ENCODE measurements at places on chromosomes 4 and X. TPM values are rescaled to one million over a fixed set of nuclear protein-coding genes. Genes with fewer than 3 reads are reported as not detected.

DNA sequence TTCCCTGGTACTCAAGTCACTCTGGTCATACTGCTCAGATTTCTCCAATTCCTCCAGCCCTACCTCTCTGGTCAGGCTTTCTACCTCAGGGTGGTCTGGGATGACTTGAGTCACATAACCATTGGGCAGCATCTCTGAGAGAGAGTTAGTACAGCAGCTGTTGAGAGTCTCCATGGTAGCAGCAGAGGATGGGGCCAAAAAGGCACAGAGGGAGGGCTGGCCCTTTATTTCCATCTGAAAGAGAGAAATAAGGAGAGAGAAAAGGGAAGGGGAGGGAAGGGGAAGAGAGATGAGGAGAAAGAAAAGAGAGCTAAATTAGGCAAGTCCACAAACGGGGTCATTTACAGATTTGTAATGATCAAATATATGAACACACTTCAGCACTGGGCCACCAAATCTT lies 149.1 kb upstream of the ARHGEF9 start:
- DNase-seq, result no peak

DNA sequence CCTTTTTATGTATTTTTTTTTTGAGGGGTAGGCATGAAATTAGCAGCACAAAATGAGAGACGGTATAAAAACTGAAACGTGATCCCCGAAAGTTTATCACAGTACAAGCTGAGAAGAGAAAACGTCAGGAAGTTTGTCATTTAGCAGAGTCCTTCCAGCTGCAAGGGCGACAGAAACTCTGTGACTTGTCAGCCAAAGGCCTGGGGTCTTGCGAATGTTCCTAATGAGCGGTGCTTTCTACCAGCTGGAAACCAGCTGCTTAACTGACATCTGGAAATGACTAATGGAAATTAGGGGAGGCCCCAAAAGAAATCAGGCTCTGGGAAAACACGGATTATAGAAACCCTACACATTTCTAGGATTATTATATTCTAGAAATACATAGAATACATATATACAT lies 66.5 kb downstream of the CHRNA9 start:
- DNase-seq, result no peak

- DNase-seq, result no peak
Observed at GRCh38 chr4:167652267-167652666, 418.0 kb upstream of the SPOCK3 start.

DNA sequence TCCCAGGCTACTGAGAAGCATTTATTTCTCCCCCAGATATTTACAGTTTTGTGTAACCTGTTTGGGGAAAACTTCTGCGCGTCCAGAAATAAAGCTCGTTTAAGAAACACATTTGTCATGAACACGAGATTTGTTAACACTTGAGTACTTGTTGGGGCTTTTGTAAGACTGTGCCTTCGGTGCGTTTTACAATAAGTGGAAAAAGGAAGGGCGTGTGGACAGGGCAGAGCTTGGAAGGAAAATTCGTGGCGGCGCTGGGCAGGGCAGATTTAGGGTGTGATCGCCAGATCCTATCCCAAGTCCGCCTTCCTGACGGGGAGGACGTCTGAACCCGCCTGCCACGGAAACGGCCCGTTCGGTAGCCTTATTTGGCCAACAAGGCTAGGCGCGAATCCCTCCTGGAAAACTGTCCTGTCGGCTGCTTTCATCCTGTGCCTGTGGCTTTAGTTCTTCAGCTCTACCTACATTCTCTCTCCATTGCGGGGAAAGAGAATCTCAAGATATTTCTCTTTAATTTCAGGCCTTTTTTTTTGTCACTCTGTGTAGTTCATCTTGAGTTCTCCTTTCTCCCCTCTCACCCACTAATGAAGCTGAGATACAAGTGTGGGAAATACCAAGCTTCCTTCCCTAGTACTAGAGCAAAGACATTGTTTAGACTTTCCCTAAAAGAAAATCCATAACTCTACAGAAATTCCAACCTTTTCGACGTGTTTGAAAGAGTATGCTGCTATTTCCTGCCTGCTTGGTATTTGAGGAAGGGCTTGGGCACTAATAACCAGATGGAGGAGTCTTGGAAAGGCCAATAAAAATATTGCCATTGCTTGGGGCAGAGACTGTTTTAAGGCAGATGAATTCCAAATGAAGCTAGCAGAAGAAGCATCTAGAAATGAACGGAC lies 982 bp downstream of the PDLIM5 start:
- DNase-seq, result peak; percentile 66

GRCh38 chrX:111410590-111411078 lies 1.4 kb downstream of the DCX start:
- no peak for DNase-seq

DNA sequence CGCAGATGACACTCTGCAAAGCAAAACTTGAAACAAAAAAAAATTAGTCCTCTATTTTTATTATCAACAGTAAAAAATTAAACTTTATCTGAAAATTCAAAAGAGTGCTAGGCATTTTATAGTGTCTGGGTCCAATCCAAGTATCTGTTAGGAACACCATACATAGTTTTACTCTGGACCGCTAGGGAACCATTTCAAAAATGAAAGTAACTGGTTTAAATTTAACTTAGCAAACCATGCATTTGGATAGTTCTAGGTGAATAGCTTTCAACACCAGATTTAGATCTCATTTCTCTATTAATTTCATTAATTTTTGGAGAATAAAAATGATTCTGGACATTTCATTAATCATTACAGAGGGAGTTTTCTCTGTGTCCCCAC lies 1.2 kb downstream of the KLKB1 start:
- DNase-seq, result no peak

- DNase-seq, result no peak
Observed at GRCh38 chr4:52049266-52049665, 1.8 kb upstream of the SPATA18 start.

DNA sequence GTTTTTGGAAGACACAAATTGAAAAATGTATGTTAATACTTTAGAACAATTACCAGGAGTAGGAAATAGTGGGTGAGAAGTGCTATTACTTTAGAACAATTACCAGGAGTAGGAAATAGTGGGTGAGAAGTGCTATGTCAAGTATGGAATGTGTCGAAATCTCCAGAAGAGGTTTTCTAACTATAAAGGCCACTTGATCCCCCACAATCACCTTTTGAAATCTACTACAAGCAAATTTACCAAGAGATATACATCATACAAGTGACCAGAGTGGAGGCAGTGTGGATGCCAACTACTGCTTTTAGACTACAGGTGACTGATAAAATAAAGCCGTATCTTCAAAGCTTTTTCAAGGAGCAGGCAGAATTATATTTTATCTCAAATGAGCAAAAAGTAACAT lies 43.1 kb downstream of the MAB21L2 start:
- DNase-seq, result no peak

GRCh38 chr4:184825141-184825895 lies 450 bp downstream of the ACSL1 start:
- no peak for DNase-seq

- no peak for DNase-seq
Observed at GRCh38 chr4:70041652-70042286, 8.5 kb upstream of the HTN1 start.

GRCh38 chr4:24328711-24329110 lies 255.6 kb downstream of the DHX15 start:
- no peak for DNase-seq

DNA sequence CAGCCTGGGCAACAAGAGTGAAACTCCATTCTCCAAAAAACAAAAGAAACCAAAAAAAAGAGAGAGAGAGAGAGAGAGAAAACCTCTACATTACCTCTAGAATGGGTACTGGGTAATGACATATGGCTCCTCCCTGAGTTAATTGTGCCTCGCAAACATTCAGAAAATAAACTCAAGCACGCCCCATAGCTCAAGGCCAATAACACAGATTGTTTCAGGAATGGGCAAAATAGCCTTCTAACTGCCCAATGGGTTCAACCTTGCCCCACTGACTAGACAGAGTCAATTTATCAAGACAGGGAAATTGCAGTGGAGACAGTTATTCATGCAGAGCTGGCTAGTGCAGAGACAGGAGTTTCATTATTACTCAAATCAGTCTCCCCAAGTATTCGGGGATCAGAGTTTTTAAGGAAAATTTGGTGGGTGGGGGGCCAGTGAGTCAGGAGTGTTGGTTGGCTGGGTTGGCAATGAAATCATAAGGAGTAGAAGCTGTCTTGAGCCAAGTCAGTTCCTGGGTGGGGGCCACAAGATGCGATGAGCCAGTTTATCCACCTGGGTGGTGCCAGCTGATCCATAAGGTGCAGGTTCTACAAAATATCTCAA lies 25.1 kb downstream of the NIPAL1 start:
- DNase-seq, result no peak

- DNase-seq, result no peak
Observed at GRCh38 chr4:181896614-181897013, 346.6 kb upstream of the TENM3 start.

GRCh38 chr4:73978886-73979285 lies 2.9 kb downstream of the PF4 start:
- peak; percentile 3 for DNase-seq

DNA sequence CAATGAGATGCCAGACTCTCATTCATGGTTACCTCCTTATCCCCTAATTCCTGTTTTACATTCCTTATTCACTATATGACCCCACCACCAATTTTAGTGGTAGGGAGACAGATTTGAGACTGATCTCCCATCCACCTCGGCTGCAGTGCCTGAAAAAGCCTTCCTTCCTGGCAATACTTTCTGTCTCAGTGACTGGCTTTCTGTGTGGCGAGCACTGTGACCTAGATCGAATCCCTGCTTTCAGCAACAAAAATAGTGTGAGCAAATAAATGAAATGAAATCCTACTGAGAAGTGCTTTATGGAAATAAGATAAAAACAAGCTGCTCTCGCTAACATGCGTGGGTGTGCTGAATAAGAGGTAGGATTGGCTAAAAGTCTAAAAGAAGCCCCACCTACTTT lies 165.3 kb downstream of the GPM6A start:
- no peak for DNase-seq

GRCh38 chr4:76060506-76060905 lies 14.0 kb upstream of the ART3 start:
- no peak for DNase-seq

DNA sequence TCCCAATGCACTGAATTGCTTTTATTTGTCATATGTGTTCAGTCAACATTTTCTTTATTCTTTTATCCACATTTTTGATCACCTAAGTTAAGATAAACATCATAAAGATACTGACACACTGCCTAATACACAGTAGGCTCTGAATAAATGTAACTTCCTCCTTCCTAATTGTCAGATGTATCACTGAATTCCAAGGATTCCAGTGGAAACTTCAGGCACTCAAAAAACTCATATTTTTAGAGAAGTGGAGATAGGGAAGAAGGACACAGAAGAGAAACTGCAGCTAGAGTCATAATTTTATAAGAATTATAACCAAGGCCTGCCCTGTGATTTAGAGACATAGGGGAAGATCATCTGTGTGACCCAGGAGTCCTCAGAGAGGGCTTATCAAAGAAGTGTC lies 753.3 kb downstream of the ADGRL3 start:
- no peak for DNase-seq

GRCh38 chr4:72300126-72300525 lies 268.3 kb downstream of the NPFFR2 start:
- no peak for DNase-seq

DNA sequence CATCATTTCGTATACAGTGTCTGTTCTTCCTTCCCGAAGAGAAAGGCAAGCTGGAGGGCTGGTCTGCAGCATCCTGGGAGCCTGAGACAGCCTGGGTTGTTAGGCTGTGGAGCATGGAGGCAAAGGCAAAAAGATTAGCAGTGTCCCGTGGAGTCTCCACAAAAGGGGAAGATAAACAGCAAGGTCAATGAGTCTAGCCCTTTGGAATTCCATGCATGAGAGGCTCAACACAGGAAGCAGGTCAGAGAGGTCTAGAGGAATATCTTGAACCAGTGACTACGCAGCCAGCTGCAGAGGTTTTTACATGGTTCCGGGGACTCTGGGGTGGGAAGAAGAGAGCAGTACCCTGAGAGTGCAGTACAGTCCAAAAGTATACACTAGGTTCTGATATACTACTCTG lies 12.2 kb upstream of the MCF2 start:
- DNase-seq, result no peak

DNA sequence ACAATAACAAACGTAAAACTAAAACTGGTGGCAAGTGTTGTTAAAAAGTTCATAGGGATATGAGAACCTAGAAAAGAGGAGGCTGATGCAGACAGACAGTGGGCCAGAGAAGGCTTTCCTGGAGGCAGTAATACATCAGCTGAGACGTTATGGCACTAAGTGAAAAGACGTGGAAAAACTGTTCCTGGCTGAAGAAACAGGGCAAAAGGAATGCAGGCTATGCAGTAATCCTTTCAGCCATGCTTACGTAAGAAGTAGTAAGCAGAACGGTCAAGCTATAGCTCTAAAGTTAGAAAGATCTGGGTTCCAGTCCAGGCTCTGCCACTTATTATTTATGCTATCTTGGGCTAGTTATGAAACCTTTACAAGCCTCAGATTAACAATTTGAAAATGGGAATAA lies 6.4 kb downstream of the LAMTOR3 start:
- DNase-seq, result peak; percentile 11

DNA sequence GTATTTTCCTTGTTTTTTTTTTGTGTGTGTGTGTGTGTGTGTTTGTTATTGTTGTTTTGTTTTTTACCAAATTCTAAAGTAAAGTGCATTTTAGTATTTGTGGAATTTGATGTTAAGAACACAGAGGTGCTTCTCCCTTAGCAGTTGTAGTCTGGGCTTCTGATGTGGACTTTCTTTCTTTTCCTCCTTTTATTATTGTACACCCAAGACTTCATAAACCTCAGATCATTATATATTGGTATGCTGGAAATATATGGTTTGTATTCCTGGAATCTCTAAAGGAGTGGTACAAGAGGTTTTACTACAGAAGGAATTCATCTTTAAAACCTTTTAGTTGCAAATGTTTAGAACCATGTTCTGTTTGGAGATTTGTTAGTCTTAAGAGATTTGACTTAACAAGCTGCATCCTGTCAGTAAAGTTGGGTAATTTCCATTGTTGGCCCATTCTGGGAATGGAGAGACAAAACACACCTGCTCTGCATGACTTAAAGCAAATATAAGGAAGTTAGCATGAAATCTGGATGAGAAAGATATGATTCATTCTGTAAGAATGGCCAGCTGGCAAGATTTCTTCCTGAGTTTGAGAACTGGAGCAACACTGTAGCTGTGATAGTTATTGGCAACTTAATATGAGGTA lies 64.0 kb downstream of the SMAD1 start:
- no peak for DNase-seq

The TMPRSS11A gene
- total RNA-seq, result not detected

The SYN1 gene
- not detected for total RNA-seq

The SLC9B2 gene
- total RNA-seq, result 13.1 TPM

The PDHA2 gene
- not detected for total RNA-seq

The GRIA2 gene
- total RNA-seq, result 0.29 TPM

The CITED1 gene
- 29.4 TPM for total RNA-seq

The CTAG1A gene
- total RNA-seq, result not detected

The MAGEB10 gene
- not detected for total RNA-seq

The QRFPR gene
- total RNA-seq, result not detected

The LRP2BP gene
- 0.71 TPM for total RNA-seq

The NXF2B gene
- 0.16 TPM for total RNA-seq

The CAPN6 gene
- total RNA-seq, result not detected

The TCEAL5 gene
- total RNA-seq, result not detected

The HS6ST2 gene
- 4.6 TPM for total RNA-seq

The MAGEC1 gene
- total RNA-seq, result 2.7 TPM

The PDZD4 gene
- total RNA-seq, result 14.6 TPM
